ENCODE measurements at places on chromosomes 5 and 9. TPM values are rescaled to one million over a fixed set of nuclear protein-coding genes. Genes with fewer than 3 reads are reported as not detected.

The RFESD gene
- total RNA-seq, result 2.3 TPM

- no peak for DNase-seq
These were observed 225.6 kb downstream of the ARHGEF28 start for GRCh38 chr5:73851471-73852181.

DNA sequence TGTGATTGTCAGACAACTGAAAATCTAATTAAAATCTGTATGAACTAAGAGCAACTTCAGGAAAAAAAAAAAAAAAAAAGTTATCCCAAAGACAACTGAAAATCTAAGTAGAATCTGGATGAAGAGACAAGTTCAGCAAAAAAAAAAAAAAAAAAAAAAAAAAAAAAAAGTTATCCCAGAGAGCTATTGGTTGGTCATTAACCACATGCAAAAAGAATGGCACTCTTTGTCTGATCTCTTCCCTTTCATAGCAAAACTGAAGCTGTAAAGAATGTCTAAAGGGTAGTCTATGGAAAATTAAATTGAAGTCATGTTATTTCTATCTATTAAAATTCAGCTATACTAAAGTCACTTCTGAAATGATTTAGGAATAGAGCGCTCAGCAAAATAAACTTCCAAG lies 32.9 kb downstream of the STRBP start:
- no peak for DNase-seq

DNA sequence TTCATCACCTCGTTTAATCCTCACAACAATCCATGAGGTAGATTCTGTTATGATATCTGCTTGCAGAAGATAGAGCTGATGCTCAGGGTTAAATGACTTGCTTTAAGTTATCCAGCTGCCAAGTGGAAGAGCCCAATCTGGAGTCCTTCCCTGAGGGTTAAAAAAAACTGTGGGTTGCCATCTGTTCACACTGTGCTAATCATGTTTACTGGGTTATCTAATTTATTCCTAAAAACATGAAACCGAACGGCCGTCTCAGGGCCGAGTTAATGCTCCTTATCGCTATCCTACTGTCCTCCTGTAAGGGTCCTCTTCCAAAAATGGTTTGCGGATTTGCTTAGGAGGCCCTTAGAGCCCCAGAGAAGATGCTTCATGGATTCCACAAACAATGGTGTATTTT lies 153.3 kb downstream of the YIPF5 start:
- no peak for DNase-seq

DNA sequence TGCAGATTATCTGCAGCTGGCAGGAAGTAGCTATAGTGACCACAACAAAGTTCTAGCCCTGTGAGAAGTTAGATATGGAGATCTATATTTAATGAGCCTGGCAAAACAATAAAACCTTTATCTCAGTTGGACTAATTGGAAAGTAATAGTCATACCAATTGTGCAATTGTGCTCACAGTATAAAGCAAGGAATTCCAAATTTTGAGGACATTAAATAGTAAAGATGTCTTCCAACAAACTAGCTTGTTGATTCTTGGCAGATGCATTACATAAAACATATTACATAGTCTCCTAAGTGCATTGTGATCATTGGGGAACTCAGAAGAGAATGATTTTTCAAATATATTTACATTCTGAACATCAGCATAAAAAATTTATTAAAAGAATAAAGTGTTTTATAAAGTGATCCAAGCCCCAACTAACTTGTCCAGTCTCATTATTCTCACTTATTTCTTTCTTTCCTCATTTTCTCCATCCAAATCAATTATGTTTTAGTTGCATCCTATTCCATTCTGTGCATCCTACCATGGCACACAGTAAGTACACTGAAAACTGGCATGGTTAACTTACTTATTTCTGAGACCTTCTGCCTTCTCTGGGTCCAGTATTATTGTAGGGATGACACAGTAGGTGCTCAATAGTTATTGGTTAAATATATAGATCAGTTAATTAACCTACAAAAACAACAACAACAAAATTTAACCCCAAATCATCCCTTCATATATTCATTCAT lies 977.2 kb upstream of the NUDT12 start:
- no peak for DNase-seq

GRCh38 chr5:89847743-89848142 lies 561.8 kb downstream of the CETN3 start:
- DNase-seq, result no peak

DNA sequence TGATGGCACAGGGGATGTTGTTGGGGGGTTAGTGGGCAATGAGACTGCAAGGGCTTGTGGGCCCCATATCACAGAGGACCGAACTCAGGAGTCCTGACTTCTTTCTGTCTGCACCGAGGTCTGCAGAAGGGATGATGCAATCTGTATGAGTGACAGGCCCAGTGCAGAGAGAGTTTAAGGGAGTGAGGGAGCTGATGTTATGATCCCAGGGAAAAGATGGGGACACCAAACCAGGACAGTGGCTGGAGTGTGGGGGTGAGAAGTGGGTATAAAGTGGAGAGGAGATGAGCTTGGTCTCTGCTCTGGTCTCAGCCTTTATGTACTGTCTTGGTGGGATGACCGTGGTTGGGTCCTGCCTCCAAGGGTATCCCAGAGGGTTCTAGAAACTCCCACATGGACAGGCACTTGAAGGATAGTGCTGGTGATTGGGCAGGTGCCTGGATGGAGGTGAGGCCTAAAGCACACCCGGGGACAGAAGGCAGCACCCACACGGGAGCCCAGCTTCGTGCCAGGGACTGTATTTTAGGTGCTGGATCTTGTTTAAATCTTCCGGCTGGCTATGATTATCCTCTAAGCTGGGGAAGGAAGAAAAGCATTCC lies 21.9 kb downstream of the GSN start:
- DNase-seq, result no peak

DNA sequence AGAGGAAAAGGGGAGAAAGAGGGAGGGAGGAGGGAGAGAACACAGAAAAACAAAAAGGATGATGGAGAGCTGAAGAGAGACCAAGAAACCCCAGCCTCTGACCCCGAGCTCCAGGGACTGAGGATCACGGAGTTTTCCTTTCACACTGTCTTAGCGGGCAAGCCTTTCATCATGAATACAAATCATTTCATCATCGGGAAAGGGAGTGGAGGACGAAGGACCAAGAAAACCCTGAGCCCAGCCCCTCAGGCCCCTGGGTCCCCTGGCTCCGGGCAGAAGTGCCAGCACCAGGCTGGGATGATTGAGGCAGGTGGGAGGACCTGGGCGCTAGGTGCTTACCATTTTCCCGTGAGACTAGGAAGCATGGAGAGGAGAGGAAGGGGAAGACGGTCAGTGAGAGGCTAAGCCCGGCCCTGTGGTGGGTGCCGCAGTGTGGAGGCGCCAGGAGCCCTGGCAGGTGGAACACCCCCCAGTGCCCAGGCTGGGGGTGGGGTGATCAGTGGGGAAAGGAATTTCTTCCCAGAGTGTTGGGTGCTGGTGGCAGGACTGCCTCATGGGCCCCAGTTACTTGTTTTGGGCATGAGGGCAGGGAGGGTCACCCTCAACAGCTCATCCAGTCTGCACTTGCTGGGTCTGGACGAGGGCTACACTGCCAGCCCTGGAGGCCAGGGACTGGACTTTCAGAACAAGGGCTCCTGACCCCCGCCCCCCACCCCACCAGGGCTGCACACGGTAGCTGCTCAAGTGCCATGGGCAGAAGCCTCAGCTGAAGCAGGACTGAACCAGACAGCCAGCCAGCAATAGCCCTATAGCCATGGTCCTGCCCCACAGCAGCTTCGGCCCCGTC lies 49.0 kb upstream of the SARDH start:
- no peak for DNase-seq

- DNase-seq, result no peak
These were observed 123.4 kb downstream of the MVB12B start for GRCh38 chr9:126449725-126450667.

- DNase-seq, result no peak
These were observed 118.5 kb upstream of the MAP1B start for GRCh38 chr5:71988808-71989207.

The NR5A1 gene
- not detected for total RNA-seq

DNA sequence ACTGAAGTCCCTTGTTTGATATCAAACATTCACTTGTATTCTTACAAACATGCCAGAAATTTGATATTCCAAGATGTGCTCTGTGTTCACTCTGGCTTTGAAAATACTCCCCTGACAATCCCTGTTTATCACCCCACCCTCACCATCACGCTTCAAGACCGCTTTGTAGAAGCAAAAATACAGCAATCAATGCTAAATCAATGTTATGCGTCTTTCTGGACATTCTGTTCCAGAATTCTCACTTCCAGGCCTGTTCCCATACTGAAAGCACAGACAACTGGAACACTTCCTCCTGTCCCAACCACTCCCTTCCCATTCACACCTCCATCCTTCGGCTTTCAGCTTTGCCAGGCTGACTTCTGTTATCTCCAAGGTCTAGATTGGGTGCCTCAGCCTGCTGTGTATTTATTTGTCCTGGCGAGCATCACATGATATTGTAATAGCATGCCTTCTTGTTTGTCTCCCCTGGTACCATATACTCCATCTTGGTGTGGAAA lies 72.8 kb downstream of the SNCAIP start:
- no peak for DNase-seq

DNA sequence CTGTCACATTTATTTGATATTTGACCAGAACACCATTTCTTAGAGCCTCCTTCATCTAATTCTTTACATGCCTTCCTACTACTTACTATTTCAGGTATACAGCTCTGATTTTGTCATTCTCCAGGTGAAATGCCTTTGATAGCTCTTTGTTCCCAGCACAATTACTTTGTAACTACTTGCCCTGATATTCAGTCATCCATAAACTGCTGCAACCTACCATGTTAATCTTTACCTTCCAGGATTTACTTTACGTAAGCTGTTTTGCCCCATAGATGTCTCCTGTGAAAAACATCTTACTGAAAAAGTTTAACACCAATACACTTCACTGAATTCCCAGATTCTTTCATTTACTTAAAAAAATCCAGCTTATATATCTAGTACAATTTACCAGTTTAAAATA lies 443.8 kb upstream of the CYLC2 start:
- no peak for DNase-seq

DNA sequence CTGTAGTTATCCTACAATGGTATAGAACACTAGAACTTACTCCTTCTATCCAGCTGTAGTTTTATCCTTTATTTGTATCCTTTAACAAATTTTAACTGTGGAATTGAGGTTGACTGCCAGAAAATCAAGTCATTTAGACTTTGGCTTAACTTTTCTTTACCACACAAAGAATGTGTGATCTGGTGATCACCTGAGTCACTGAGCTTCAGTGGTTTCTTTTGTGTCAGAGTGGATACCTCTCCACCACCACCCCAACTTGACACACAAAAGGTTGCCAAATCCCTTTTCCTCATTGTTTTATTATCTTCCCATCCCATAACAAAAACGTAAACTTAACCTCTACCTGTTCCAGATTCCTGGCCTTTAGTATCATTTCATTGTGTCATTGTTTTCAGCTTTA lies 5.5 kb downstream of the OTULIN start:
- DNase-seq, result no peak

- no peak for DNase-seq
These were observed 64.6 kb downstream of the RGS3 start for GRCh38 chr9:113528088-113528487.

DNA sequence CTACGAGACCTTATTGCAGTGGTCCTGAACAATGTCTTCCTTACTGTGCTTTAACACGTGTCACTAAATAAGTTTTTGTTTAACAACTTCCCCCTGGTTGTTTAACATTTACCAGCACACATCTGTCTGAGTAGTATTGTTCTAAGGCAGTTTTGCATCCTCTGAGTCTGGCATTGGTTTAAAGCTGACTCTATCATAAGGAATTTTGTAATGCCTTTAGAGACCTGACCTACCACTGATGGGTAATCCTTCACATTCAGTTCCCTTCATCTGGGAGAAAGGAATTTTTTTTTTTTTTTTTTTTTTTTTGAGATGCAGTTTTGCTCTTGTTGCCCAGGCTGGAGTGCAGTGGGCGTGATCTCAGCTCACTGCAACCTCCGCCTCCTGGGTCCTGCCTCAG lies 20.0 kb upstream of the PCAT7 start:
- no peak for DNase-seq

- no peak for DNase-seq
These were observed 97.2 kb downstream of the SPOCK1 start for GRCh38 chr5:137401946-137402345.
